Germinal center (tissue), 1 donor: ENCODE measurements at places on chromosomes 7 and 10.

GRCh38 chr10:5413012-5413938 is 918 bp downstream of the NET1 start:
- DNase-seq = no peak

DNA sequence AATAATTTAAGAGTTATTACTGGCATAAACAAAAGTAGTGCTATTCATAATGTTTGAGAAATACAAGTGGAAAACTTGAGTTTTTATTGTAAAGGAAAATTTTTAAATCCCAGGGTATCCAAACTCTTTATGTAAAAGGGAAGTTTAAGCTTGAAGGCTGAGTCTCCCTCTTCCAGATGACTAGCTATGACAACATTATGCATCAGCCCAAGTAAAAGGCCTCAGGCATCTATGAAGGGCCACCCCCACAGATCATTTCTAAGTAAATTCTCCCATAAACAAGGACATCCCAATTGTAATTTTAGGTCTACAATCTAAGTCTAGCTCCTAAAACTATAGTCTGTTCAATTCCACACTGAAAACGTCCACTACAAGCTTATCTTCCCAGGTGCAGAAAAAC is 166.2 kb upstream of the STEAP1 start:
- no peak for DNase-seq

DNA sequence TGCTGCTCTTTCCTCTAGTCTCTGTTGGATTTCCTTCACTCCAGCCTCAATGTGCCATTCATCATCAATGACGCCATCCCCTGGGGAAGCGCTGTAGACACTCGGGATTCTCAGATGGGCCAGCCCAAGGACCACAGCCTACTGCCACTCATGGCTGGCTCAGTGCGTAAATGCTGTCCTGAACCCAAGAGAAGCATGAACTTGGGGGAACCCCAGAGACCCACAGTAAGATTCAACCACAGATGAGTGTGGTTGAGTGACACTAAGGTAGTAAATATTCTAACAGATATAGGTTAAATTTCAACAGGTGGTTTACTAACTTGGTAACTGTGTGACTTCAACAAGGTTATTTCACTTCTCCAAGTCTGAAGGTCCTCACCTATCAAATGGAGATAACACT is 304.1 kb downstream of the GRM8 start:
- no peak for DNase-seq

DNA sequence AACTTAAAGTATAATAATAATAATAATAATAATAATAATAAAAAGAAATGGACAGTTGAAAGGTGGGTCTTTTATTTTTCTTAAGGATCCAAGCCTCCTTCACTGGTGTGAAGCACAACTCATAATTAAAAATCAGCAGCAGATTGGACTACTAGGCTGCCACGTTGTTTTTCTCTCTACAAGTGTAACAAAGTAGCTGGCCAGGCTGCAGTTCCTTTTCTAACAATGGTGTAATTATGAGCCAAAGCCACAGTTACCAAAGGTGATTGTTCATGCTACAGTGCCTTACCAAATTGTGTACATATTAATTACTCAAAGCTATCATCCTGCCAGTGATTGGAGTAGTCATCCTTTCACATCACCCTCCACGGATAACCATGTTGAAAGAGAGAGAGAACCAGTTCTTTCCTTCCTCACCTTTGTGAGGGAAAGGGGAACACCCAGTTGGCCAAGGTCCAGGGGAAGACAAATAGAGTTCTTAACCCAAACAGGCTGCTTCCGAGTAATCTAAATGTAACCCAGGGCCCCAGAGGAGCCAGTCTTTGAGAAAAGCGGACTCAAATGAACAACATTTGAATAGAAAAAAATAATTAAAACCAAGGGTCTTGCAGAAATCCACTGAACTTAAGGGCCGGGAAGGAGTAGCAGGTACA is 86.3 kb upstream of the NPS start:
- no peak for DNase-seq

DNA sequence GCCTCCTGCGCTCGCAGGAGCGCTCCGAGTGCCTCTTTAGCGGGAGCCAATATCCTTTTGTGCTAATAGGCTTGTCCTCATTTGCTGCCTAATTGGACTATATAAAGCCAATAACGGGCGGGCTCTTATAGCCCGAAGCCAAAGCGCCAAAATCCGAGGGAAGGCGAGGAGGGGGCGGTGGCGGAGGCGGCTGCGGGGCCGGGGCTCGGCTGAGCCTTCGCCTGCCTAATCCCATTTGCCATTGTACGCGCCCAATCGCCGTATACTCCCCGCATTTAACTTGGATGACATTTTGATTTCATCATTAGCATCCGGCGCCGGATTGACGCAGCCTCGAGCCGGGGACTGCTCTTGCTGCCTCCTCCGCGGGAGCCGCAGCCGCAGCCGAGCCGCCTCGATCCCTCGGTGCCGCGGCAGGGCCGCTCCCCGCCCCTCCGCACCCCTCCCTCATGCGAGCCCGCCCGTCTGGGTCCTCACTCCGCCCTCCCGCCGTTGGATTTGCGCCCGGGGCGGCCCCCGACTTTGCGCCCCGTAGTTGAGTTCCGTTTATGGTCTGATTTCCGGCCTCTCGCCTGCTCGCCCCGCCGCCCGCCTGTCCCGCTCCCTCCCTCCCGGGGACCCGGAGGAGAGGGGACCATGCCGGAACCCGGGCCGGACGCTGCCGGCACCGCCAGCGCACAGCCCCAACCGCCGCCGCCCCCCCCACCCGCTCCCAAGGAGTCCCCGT is at the start of gene HMX3:
Gene HMX3 (plus strand): TSS at position 556 of the 727 bp plus-strand sequence. CDS start 81 bp downstream, at position 637.
- no peak for DNase-seq

DNA sequence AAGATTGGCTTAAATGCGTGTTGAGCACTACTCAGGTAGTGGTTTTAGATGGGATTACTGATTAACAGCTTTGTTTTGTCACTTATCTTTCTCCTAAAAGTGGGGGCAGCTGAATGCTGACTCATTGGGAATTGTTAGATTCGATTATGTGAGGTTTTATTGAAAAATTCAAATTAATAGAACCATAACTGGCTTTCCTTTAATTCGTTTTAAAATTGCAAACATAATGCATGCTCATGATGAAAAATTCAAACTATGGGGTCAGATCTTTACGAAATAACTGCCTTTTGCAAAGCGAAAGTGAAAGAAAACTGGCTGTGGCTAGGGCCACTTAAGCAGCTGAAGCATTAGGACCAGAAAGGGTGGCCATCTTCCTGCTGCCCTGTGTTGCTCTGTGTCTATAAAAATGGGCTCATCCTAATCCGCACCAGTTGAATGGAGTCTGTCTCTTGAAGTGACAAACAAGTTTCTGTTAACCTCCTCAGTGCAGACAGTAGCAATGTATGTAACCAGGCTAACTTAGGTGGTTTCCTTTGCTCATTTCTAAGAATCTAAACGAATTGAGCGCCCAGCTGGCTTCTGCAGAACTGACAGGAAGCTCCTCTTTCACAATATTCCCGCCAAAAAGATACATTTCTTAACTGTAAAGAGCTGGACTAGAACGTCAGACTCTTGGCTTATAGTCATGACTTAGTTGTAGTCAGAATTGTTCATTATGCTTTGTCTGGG is 27.8 kb downstream of the DENND10 start:
- DNase-seq = no peak

- DNase-seq = no peak
Observed at GRCh38 chr7:45359776-45360175, 202.2 kb downstream of the RAMP3 start.
